Mesothelial cell of epicardium (in vitro differentiated cells): ENCODE measurements at places on chromosomes 7 and 10. TPM values are rescaled to one million over a fixed set of nuclear protein-coding genes. Genes with fewer than 3 reads are reported as not detected.

Gene NKX2-3
- total RNA-seq = not detected in 3 replicates

Gene GJD4
- not detected in 3 replicates for total RNA-seq

Gene GTF2IRD1
- total RNA-seq = 73.3 to 84.0 TPM (median 80.8 TPM) in 3 replicates

Gene CPN1
- not detected in 3 replicates for total RNA-seq

Gene FAM180A
- not detected in 3 replicates for total RNA-seq

Gene STEAP2
- total RNA-seq = 2.9 to 3.4 TPM (median 3.1 TPM) in 3 replicates

Gene PPRC1
- 62.6 to 65.0 TPM (median 64.9 TPM) in 3 replicates for total RNA-seq
